CD4-positive, alpha-beta memory T cell (primary cell): ENCODE measurements at places on chromosomes 2 and 18.
A peak's percentile ranks its signal among the peaks of the same experiment; 100 is the strongest.

DNA sequence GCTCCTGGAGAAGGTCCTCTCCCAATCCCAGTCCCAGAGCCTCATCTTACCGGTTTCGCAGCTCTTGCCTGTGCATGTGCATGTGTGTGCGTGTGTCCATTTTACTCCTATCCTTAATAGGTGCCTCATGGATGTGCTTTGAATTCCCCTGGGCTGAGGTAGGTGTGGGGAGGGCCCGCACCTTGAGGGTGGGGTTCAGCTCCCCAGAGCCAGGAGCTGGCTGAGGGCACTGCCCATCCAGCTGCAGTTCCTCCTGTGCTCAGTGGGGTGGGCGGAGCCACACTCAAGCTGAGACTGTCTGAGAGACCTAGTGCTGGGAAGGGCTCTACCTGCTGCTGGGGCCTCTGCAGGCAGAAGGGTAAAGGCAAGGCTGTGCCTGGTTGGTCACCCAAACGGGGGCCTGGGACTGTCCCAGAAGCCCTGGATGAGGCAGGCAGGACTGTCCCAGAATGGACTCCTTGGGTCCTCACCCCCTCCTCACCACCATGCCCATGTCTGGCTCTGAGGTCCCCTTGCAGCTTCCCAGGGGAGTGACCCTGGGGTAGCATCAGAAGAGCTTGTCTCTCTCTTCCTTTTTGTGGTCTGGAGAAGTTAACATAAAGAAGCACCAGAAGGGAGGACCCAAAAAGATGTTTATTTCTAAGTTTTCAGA is 8.9 kb downstream of the GDF7 start:
- H3K36me3 ChIP-seq: no peaks in the 10 kb centered on the region
- no peaks in the 10 kb centered on the region for H3K4me1 ChIP-seq
- no peak overlapping the region for H3K27ac ChIP-seq
- DNase-seq: no peak
- no peak overlapping the region for H3K4me3 ChIP-seq
- H3K27me3 ChIP-seq: peaks cover 12% of the 10 kb centered on the region

DNA sequence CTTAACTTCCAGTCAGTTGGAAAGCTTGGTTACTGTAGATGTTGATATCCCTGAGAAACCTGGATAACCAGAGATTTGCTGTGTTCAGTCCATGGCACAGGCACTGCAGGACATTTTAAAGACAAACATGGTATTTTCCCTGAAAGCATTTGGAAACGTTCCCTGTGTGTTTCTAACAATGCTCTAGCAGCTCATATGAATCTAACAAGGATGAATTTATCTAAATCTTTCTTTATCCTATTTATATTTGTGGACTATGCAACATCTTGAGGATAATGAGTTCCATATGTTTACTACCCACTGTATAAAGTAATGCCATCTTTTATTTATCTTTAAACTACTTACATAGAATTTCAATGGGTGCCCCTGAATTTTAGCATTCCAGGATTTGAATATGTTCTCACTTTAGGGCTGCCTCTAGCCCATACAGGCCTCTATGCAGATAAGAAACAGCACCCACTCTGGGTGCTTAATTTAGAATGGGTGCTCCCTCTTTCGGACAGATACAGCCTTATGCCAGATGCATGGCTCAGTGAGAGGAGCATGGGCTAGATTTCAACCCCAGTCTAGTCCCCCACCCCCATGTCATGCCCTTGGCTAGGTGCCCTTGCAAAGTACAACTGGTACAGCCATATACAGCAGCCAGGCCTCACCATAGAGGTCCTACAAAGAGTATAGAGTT is 50.6 kb upstream of the NEMP2 start:
- no peaks in the 10 kb centered on the region for H3K27me3 ChIP-seq
- H3K4me3 ChIP-seq: no peak overlapping the region
- no peak overlapping the region for H3K27ac ChIP-seq

DNA sequence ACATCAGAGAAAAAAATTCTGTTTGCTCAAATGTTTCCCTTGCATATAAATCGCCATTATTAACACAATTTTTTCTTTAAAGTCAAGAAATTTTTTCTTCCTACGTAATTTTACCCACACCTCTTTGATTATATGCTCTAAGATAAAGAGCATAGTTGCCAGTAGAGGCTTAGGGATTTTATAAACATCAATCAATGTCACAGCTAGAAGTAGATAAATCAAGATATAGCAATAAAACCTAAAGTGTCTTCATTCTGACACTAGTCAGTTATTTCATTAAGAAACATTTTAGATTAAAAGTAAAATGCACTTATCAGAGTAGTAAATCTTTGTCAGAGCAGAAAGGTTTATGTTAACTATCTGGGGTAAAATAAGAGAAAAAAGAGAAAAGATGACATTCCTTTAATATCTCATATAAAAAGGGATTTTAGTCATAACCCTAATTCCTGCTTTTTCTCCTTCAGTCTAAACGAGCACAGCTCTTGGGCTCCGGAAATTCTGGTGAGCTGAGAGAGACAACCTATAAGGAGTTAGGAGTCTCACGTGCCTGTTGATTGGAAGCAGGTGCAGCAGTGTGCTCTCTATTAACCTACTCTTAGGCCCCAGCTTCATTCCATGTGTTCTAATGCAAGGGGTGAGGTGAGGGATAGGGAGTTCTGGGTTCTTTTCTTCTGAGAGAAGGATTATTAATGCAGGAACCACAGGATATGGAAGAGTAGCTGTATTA is 172.4 kb upstream of the GULP1 start:
- no peaks in the 10 kb centered on the region for H3K36me3 ChIP-seq
- DNase-seq: no peak

GRCh38 chr2:221911890-221912289 is 339.8 kb upstream of the EPHA4 start:
- no peak overlapping the region for H3K27ac ChIP-seq
- H3K36me3 ChIP-seq: no peaks in the 10 kb centered on the region
- no peak overlapping the region for H3K4me3 ChIP-seq

GRCh38 chr2:201926067-201926466 is 107.6 kb upstream of the FZD7 start:
- no peaks in the 10 kb centered on the region for H3K36me3 ChIP-seq
- H3K27ac ChIP-seq: no peak overlapping the region
- DNase-seq: no peak
- H3K4me1 ChIP-seq: no peaks in the 10 kb centered on the region

- no peak for DNase-seq
- no peak overlapping the region for H3K4me3 ChIP-seq
- H3K36me3 ChIP-seq: no peaks in the 10 kb centered on the region
- H3K27me3 ChIP-seq: no peaks in the 10 kb centered on the region
- no peak overlapping the region for H3K27ac ChIP-seq
- no peaks in the 10 kb centered on the region for H3K4me1 ChIP-seq
Measured at GRCh38 chr2:215880970-215881369, 132.4 kb downstream of the MREG start.

DNA sequence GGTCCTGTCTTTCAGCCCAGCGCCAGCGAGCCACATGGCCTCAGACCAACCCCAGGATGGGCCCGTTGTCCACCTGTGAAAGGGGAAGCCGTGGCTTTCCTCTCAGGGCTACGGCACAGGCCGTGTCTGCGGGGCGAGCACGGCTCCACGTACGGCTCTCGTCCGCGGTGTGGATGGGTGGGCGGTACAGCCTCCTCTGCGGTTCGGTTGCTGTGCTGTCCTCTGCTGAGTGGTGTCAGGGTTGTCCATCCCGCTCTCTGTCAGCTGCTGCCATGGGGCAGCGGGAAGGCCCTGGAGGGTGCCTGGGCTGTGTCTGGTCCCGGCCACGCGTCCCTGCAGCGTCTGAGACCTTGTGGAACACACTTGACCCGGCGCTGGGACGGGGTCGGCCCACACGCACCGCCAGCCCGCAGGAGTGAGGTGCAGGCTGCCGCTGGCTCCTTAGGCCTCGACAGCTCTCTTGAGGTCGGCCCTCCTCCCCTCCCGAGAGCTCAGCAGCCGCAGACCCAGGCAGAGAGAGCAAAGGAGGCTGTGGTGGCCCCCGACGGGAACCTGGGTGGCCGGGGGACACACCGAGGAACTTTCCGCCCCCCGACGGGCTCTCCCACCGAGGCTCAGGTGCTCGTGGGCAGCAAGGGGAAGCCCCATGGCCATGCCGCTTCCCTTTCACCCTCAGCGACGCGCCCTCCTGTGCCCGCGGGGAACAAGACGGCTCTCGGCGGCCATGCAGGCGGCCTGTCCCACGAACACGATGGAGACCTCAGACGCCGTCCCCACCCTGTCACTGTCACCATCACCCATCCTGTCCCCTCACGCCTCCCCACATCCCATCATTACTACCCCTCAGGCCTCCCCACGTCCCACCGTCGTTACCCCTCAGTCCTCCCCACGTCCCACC is 128.7 kb downstream of the NFATC1 start:
- peak overlapping the region; percentile 63 for H3K4me3 ChIP-seq
- no peaks in the 10 kb centered on the region for H3K27me3 ChIP-seq
- peaks cover 59% of the 10 kb centered on the region for H3K4me1 ChIP-seq
- peaks cover 15% of the 10 kb centered on the region for H3K36me3 ChIP-seq

DNA sequence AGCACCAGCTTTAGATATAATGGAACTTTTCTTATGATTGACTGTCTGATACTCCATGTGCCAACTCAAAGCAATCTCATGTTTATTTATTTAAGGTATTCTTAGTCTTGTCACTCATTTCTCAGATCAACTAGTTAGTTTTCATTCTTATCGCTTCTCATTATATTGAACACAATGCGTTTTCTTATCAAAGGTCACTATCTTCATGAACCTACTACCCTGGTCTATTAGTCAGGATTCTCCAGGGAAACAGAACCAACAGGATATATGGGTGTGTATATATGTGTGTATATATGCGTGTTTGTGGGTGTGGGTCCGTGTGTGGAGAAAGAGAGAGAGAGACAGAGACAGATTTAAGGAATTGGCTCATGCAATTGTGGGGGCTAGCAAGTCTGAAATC is 619.9 kb downstream of the ZEB2 start:
- no peak overlapping the region for H3K4me3 ChIP-seq
- H3K4me1 ChIP-seq: no peaks in the 10 kb centered on the region
- no peak for DNase-seq

- no peaks in the 10 kb centered on the region for H3K4me1 ChIP-seq
- H3K36me3 ChIP-seq: no peaks in the 10 kb centered on the region
Measured at GRCh38 chr2:29332540-29332939, 217.3 kb downstream of the CLIP4 start.

- no peak overlapping the region for H3K4me3 ChIP-seq
- H3K4me1 ChIP-seq: peaks cover 18% of the 10 kb centered on the region
- H3K27ac ChIP-seq: no peak overlapping the region
- DNase-seq: no peak
- H3K27me3 ChIP-seq: no peaks in the 10 kb centered on the region
- peaks cover 42% of the 10 kb centered on the region for H3K36me3 ChIP-seq
Measured at GRCh38 chr18:63402246-63403162, 19.8 kb downstream of the VPS4B start.

DNA sequence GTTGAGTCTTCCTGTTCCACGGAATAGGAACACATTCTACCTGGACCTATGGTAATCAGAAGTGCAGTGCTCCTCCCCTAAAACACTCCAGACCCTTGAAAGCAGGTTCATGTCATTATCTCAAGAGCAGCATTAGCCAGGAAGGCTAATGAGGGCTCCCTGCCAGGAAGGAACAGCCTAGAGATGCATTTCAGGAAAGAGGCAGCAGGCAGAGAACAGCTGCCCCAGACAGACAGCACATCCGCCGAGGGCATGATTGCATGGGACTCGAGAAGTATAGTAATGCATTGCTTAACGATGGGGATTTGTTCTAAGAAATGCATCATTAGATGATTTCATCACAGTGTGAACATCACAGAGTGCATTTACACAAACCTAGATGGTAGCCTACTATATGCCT is 171.5 kb downstream of the ALK start:
- H3K27me3 ChIP-seq: no peaks in the 10 kb centered on the region
- no peaks in the 10 kb centered on the region for H3K36me3 ChIP-seq
- no peak overlapping the region for H3K4me3 ChIP-seq
- no peaks in the 10 kb centered on the region for H3K4me1 ChIP-seq
- DNase-seq: no peak

GRCh38 chr2:74554820-74555531 is 456 bp downstream of the DOK1 start:
- H3K27ac ChIP-seq: peak overlapping the region; percentile 64
- DNase-seq: peak; percentile 32
- H3K36me3 ChIP-seq: no peaks in the 10 kb centered on the region
- H3K27me3 ChIP-seq: peaks cover 7% of the 10 kb centered on the region

- H3K27me3 ChIP-seq: no peaks in the 10 kb centered on the region
- no peaks in the 10 kb centered on the region for H3K36me3 ChIP-seq
- no peaks in the 10 kb centered on the region for H3K4me1 ChIP-seq
- DNase-seq: no peak
- no peak overlapping the region for H3K27ac ChIP-seq
Measured at GRCh38 chr18:3508576-3509549, 58.9 kb downstream of the TGIF1 start.

DNA sequence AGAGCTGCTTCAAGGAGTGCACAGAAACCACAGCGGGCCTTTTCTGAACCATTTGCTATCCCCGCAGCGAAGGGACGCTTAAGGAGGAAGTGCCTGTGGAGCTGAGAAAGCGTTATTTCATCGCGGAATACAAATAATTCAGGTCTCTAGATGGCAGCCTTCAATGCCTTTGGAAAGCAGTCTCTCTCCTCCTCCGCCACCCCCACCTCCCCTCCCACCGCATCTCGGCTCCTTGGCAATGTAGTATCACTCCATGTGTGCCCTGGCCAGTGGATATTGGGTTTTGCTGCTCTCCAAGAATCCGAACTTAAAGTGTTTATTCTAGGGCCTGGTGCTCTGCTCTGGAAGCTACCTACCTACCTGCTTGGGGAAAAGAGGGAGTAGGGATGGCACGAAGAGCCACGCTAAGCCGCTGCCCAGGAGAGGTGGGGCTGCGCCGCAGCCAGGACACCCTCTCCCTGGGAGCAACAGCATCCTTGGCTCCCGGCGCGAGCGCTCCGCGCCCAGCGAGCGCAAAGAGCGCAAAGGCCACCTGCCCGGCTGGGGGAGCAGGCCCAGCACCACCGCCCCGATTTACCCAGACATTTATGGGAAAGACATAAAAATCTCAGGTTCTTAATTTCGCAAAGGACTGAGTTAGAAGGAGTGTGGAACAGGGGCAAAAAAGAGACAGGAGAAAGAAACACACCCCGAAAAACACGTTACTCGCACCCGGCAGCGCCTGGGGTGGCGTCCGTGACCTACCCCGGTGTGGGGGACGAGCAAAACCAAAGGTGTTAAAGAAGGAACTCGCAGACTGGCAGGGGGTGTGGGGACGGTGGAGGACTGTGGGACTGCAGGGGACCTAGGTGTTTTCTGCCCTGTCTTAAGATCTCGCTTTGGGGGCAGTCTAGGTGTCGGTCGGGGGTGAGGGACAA is 1.0 kb downstream of the SPHKAP start:
- no peaks in the 10 kb centered on the region for H3K27me3 ChIP-seq
- no peak for DNase-seq
- no peaks in the 10 kb centered on the region for H3K36me3 ChIP-seq
- H3K4me1 ChIP-seq: no peaks in the 10 kb centered on the region

GRCh38 chr2:105688946-105689345 is 55.8 kb upstream of the NCK2 start:
- no peaks in the 10 kb centered on the region for H3K4me1 ChIP-seq
- no peaks in the 10 kb centered on the region for H3K27me3 ChIP-seq
- H3K4me3 ChIP-seq: no peak overlapping the region
- H3K27ac ChIP-seq: no peak overlapping the region
- no peaks in the 10 kb centered on the region for H3K36me3 ChIP-seq
- no peak for DNase-seq
